ENCODE measurements at places on chromosomes 4 and X.

GRCh38 chr4:158786121-158786601 lies 17.3 kb downstream of the FNIP2 start:
- no peak for DNase-seq

- no peak for DNase-seq
Observed at GRCh38 chrX:32448320-32448719, 763.0 kb downstream of the DMD start.

GRCh38 chrX:103356130-103356798 lies at the start of gene TCEAL9:
Gene TCEAL9 (plus strand): TSS chrX:103356506. CDS start chrX:103357685, 1,179 bp downstream.
- no peak for DNase-seq

GRCh38 chrX:83469551-83469950 lies 38.5 kb upstream of the POU3F4 start:
- DNase-seq: no peak

DNA sequence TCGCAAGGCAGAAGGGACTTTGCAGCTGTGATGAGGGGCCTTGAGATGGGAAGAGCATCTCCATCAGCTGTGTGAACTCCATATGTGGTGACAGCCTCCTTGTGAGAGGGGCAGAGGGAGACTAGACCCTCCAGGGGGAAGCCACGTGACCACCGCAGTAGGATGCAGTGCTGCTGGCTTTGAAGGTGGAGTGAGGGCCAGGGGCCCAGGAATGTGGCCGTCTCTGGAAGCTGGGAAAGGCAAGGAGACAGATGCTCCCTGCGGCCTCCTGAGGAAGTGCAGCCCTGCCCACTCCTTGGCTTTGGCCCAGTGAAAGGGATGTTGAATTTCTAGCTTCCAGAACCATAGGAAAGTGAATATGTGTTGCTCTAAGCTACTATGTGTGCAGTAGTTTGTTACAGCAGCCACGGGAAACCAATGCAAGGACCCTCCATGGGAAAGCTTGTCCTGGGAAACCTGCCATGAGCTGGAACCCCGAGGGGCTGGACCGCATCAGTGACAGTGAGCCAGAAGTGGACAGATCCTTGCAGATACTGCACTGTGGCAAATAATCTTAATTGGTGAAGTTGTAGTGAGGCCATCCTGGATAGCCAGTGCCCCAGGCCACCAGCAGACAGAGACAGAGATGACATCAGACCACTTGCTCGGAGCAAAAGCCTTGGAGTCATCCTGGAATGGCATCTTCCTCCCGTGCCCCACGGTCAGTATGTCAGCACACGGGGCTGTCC lies 35.4 kb upstream of the SORCS2 start:
- DNase-seq: no peak

- no peak for DNase-seq
Observed at GRCh38 chr4:60617731-60618130, 582.4 kb upstream of the ADGRL3 start.

DNA sequence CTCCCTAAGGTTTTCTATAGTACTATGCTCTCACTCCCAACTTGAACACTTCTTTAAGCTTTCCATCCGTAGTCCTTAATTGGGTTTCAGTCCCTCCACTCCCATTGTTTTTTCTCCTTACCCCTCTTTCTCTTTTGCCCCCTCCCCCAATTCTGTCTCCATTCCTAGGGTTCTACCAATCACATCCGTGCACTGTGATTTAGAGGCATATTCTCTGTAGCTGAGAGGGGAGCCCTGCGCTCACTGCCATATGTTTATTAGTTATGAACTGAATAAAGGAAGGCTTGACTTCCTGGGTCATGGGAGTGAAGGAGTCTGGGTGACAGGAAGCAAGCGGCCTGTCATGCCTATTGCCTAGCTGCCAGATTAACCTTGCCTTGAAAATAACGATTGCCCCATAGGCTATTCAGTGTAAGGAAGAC lies 471 bp downstream of the MCTS1 start:
- no peak for DNase-seq
